Motor neuron (in vitro differentiated cells): ENCODE measurements at places on chromosomes 7 and 10. TPM values are rescaled to one million over a fixed set of nuclear protein-coding genes. Genes with fewer than 3 reads are reported as not detected.

FAM237B gene
- total RNA-seq = 0.19 and 0.31 TPM in 2 replicates

CTAGE8 gene
- total RNA-seq = 0.29 TPM in 1 of 2 replicates, not detected in the other

SPDYE1 gene
- total RNA-seq = 0.27 and 0.31 TPM in 2 replicates

TLL2 gene
- 8.9 and 19.1 TPM in 2 replicates for total RNA-seq

CISD1 gene
- 35.4 and 37.2 TPM in 2 replicates for total RNA-seq

BLNK gene
- 1.00 and 1.6 TPM in 2 replicates for total RNA-seq

ADRA2A gene
- total RNA-seq = 9.0 and 14.2 TPM in 2 replicates

PTPRN2 gene
- 0.27 and 0.42 TPM in 2 replicates for total RNA-seq

LAMB4 gene
- 0.68 and 1.1 TPM in 2 replicates for total RNA-seq

TMEM178B gene
- total RNA-seq = 0.79 and 1.4 TPM in 2 replicates

KMT2C gene
- 63.4 and 64.0 TPM in 2 replicates for total RNA-seq

NEBL gene
- total RNA-seq = 76.4 and 88.2 TPM in 2 replicates

OR6V1 gene
- total RNA-seq = not detected in 2 replicates

TMEM140 gene
- 9.9 and 10.8 TPM in 2 replicates for total RNA-seq

ADRB1 gene
- total RNA-seq = 0.47 and 0.63 TPM in 2 replicates
